C1 segment of cervical spinal cord (tissue), 14 donors: ENCODE measurements at places on chromosomes 13 and 19.

DNA sequence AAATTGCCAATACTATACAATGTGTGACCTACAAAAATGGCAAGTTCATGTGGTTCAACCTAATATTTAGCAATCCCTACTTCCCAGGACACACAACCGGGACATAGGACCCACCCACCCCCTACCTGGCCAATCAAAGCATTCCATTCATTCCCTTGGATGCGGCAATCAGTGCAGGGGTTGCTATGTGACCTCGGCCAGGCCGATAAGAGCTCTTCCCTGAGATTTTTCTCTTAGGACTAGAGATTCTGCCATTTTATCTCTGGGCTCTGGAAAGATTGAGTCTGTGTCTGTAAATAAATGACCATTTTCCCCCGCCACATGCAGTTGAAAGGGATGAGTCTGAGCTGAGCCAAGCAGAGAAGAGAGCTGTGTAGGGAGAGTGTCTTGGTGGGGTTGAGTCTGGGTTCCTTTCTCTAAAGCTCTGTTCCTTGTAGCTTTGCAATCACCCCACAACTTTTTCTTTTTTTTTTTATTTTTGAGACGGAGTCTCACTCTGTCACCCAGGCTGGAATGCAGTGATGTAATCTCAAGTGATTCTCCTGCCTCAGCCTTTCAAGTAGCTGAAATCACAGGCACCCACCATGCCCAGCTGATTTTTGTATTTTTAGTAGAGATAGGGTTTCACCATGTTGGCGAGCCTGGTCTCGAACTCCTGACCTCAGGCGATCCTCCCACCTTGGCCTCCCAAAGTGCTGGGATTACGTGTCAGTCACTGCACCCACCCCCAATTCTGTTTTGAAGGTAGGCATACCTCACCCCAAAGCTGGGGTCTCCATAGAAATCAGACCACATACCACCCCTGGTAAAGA lies 7.4 kb downstream of the IFNL1 start:
- no peak for DNase-seq

GRCh38 chr19:2478278-2478755 lies 2.4 kb downstream of the GADD45B start:
- no peak for DNase-seq

DNA sequence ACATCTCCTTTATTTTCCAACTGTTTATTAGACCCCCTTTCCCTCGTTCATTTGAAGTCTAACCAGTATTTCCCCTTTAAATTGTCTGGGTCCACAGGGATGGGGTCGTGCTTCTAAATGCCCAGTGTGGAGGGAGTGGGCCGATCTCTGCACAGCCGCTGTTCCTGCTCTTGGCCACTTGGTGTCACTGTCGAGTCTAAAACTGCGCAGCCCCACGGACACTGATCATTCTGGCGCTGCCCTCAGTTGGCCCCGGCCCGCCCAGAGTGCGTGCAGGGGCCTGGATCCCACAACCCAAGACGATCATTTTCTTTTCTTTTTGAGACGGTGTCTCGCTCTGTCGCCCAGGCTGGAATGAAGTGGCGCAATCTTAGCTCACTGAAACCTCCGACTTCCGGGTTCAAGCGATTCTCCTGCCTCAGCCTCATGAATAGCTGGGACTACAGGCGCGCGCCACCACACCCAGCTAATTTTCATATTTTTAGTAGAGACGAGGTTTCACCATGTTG lies 12.0 kb downstream of the WDR88 start:
- DNase-seq, result peak; percentile 4

- DNase-seq, result no peak
Observed at GRCh38 chr13:46340631-46341111, 46.4 kb downstream of the RUBCNL start.

- DNase-seq, result no peak
Observed at GRCh38 chr13:20291037-20291436, 58.9 kb upstream of the GJB6 start.

- DNase-seq, result no peak
Observed at GRCh38 chr13:27772651-27773425, 19.4 kb upstream of the GSX1 start.

DNA sequence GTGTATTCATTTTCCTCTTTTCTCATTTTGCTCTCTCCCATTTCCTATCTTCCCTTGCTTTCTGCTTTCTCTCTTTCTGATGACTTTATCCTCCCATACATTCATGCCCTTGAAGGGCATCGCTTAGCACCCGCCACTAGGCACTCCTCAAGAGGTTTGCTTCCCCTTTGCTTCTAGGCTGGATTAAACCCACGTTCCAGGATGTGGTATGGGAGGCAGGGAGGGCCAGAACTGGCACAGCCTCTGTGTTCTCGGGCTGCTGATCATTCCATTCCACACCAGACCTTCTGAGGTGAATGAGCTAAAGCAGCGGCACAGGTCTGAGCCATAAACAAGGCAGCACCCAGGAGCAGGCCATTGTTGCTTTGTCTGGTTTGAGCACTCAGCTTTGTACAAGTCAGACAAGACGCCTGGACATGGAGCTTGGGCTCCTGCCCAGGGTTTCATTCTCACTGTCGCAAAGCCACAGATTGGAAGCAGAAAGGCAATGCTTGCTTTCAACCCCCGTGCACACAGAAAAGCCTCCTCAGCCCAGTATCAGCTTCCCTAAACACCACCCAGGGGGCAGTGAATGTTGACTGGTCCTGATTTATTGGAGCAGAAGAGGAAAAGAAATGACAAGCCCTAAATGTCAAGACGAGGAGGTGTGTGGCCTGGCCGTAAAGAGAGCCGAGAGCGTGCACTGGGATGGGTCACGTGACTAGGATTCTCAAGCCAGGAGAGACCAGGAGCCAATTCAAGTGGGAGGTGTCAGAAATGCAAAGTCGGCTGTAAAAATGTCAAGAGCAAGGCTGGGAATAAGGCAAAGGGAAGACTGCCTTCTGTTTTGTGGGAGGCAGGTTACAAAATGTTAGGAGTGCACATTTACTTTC lies 218.0 kb upstream of the SERP2 start:
- peak; percentile 71 for DNase-seq

DNA sequence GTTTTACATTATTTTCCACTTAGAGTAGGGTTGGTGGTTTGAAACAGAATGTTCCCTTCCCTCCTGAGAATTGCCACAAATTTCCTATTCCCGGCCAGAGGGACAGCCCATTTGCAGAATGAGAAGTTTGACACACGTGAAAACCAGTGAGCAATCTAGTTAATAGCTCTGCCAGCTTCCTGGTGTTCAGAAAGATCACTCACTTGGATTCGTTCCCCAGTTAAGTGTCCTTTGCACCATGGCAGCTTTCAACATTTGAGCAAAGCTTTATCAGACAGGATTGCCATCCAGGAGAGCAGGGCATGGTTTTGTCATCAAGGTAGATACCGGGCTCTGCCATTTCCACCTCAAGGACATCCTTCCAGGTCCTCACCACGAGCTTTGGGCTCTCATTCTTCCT lies 28.2 kb downstream of the RASL11A start:
- DNase-seq, result no peak
